Stimulated activated CD4-positive, alpha-beta T cell treated with anti-CD3 and anti-CD28 coated beads, Interleukin-1b, Interleukin-23, amount 100 ng/mL, for 24 hours (primary cell): ENCODE measurements at places on chromosomes 2 and 18.

DNA sequence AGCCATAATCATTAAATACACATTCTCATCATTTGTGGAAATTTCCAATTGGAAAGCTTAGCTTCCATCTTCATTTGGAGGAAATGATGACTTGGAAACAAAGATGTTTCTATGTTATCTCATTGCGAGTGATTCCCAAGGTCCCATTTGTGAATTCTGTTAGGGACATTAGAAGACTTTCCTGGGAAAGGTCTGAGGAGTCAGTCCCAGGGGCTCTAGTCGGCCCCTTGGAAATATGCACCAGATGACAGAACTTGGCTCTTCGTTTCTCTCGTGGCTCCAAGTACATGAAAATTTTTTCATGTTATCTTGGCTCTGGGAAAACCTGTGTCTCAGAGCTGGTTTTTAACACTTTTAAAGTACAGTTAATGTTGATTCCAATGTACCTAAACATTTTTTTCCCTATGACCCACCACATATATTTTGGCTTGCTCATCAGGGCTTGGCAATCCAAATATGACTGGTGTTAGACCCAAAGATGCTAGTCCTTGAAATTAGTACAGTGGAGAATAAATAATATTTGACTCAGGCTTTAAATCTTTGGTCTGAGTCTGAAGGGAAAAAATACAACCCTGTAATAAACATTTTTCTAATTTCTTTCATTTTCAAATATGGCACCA, 15.4 kb upstream of the CAVIN2 start:
- DNase-seq, result no peak

DNA sequence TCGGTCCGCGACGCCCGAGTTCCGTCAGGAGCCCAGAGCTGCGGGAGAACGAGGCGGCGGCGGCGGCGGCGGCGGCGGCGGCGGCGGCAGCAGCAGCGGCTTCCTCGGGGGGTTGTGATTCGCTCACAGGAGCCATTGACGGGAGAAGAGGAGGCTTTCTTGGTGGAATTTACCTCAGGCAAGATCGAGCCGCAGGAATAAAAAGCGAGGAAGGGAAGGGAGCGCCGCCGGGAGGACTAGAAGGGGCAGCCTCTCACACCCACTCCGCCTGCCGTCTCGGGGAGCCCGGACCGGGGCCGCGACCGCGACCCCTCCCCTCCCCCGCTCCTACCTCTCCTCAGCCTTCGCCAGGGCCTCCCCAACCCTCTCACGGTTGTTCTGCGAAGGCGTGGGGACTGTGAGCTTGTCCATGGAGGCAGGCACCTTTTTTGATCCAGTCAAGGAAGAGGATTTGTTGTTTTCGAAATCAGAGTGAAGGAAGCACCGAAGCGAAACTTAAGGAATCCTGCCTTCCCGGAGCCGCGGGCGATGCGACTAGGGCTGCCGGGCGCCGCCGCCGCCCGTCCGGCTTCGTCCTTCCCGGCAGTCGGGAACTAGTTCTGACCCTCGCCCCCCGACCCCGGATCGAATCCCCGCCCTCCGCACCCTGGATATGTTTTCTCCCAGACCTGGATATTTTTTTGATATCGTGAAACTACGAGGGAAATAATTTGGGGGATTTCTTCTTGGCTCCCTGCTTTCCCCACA, 506 bp downstream of the BMPR2 start:
- DNase-seq, result no peak

DNA sequence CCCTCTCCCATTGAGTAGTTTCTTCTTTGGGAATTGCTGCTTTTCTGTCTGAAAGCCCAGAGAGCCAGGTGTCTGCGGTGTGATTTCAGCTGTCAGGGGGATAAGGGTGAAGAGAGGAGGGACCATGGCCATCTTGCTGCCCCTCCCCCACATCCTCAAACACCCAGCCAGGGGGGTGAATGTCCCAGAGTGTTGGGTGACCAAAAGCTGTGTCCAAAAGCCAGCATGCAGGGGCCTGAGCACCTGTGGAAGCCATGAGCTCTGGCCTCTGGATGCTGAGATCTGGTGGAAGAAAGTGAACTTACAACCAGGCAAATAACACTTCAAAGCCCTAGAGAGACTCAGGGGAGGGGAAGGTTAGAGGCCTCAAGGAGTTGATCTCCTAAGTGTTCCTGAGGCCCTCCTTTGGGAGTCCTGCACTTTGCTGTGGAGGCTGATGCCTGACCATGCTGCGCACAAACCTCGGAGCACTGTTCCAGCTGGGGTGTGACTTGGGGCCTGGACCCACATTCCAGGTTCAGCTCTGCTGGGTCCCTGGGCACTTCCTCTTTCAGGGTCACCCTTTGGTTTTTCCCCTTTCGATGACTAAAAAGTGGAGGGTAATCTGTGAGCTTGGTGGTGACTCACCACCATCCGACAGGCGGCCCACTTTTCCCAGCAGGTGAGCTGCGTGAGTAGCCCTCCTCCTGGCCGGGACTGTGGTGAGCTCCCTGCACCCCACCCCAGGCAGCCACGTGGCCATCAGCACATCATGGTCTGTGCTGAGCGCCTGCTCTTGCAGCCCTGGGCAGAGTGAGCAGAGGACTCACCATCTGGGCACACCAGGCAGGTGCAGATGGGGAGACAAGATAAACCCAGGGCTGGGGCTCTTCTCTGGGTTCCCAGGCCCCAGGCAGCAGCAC, 66.8 kb upstream of the FOSL2 start:
- DNase-seq, result no peak

- DNase-seq, result no peak
These were observed 20.1 kb upstream of the WIPF1 start for GRCh38 chr2:174617718-174618117.

GRCh38 chr2:26904839-26905238, 56.9 kb downstream of the DPYSL5 start:
- DNase-seq, result no peak

DNA sequence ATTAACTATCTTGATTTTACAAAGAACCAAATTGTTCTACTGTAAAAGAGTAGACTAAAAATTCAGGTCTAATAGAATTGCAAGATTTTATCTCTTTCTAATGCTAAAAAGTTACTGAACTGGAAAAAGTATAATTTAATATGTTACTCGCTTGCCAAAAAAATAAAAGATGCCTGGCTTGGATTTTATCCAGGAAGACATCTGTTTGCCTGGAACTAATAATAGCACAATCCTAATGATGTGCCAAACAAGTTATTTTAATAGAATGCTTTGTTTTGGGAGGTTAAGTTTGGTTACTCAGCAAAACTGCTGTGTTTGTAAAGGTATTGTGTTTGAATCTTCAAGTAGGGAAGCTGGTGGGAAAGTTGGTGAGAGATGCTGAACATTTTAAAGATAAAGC, 19.4 kb upstream of the ZSWIM2 start:
- no peak for DNase-seq

- no peak for DNase-seq
These were observed 374.8 kb upstream of the TRIB2 start for GRCh38 chr2:12341920-12342319.

- no peak for DNase-seq
These were observed 18.4 kb upstream of the WIPF1 start for GRCh38 chr2:174615871-174616436.

DNA sequence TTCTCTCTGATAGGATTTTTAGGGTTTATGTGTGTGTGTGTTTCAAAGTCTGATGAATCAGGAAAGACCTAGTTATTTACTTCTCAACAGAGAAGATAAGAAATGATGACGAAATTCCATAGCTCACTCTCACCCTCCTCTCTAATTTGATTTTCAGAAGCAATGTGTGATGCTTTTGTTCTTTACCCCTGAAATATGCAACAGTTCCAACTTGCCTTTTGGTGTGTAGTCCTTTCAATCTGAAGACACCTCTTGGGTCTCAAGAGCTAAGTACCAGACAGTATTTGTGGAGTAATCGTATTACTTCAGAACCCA, 18.7 kb upstream of the LCLAT1 start:
- DNase-seq, result no peak

DNA sequence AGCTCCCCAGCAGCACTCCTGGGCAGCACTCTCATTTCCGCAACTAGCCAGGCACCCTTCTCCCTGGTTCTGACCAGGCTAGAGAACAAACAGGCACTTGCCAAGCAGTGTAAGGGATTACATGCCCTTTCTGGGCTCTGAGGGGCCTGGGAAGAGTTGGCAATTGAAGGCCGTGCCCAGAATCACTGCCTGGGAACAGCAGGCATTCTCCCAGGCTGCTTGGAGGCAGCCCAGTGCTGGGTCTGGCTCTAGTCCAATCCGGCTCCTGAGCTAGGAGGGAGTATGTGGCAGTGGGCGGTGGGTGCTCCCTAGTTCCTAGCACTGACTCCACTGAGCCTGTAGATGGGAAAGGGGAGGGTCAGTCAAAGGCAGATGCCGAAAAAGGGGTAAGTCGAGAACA, 34.1 kb upstream of the SP3 start:
- no peak for DNase-seq

GRCh38 chr2:215063526-215063925, 74.9 kb downstream of the ABCA12 start:
- DNase-seq, result no peak

DNA sequence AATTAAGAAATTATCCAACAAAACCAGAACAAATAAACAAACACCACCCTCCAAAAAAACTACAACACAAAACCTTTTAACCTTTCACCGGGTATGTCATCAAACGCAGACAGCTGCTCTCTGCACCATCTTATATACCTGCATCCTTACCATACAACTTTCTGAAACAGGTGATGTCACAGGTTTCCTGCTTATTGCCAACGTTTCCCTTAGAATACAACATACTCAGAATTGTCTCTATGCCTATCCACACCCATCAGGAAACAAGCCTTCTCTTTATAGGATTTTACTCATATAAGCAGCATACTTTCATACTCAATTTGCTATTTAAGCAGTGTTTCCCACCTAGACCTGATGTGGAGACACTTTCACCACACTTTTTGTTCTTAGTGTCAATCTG, 181.0 kb downstream of the DYM start:
- no peak for DNase-seq

DNA sequence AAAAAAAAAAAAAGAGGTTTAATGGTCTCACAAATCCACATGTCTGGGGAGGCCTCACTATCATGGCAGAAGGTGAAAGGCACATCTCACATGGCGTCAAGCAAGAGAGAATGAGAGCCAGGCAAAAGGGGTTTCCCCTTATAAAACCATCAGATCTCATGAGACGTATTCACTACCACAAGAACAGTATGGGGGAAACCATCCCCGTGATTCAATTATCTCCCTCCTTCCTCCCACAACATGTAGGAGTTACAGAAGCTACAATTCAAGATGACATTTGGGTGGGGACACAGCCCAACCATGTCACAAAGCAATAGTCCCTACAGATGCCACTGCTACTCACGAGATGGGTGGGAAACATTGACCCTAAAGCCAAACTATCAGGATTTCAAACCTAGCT, 392.7 kb upstream of the ID2 start:
- DNase-seq, result no peak

DNA sequence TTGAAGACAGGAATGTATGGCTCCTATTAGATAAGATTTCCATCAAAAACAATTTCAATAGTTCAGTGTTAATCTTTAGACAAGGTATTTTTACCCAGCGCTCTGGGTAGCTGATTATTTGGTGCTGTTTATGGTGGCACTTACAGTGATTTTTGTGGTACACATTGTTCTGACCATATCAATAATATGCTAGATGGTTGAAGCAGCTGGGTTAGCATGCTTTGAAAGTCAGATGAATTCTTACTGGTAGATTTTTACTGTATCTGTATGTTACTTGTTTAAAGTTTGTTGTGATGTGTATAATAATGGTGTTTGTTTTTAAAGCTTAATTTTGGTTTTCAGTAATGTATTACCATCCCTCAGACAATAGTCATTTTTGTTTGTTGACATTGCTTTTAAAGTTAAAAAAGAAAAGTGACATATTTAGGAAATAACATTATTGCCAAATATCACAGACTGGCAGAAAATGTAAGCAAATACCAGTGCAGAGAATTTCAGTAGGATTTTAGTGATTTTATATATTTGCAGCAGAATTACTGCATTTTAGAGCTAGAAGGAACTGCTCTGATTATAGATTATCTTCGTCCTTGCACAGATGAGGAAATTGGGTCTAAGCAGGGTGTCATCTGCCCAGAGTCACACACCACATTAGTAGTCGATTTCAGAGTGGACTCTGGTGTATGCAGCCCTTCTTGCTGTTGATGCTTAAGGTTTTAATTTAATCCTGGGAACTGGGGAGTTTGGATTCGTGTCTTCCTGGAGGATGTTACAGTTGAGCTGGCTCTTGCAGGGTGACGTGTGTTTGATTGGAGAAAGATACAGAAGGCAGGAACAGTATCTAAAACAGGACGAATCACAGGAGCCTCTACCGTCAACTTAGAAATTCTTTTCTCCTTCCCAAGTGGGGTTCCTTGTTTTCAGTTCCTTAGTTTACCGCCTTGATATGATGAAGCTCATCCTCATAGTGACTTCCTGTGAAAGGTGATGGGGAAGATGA, 6.6 kb downstream of the SOCS6 start:
- DNase-seq, result no peak

DNA sequence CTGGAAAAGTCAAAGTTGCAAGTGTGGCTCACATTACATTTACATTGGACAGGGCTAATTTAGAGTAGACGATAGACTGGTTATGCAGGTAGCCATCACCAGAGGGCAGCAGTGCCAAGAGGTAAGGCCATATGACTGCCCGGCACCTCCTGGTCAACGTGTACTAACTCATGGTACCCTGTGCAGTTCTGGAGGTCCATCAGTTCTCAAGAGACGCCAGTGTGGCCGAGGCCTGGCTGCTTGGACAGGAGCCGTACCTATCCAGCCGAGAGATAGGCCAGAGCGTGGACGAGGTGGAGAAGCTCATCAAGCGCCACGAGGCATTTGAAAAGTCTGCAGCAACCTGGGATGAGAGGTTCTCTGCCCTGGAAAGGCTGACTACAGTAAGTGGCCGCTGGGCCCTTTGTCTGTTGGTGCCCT, 65.8 kb upstream of the EML6 start:
- DNase-seq, result no peak

DNA sequence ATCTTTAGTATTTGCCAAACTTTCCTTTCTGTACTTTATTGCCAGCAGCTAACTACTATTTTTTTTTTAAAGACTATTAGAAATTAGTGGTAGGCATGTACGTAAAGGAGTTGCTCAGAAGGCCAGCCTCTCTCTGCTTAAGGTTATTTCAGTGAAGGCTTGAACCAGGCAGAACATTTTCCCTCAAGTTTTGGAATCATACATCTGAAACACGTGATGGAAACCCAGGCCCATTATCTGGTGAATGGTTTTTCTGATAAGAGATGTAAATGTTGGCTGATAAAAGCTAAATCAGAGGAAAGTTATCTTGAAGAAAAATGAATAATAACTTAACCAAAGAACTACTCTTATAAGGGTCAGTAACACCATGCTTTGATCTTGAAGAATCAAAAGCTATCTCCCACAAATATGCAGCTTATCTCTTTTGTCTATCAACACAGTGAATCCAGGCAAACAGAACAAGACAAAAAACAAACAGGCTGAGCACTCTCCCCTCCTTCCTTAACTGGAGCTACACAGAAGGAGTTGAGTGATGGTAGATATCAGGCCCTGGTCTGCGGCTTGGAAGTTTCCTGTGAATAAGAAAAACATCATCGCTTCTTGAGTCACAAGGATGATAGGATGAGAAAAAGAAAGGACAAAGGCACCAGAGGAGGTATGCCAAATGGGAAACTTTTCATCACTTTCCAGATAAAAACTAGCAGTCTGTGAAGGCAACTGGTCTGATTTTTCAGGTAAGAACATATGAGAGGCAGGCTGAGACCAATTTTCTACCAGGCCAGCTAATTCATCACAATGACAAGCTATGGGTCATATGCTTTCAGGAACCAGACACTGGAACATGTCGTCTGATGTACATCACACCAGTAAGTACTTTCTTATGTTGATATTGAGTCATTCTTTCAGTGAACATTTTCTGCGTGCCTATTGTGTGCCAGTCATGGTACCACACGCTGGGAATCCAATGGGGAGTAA, 88.4 kb upstream of the STK17B start:
- DNase-seq, result no peak

GRCh38 chr2:126975671-126976655, 77.3 kb downstream of the TEX51 start:
- no peak for DNase-seq
